ENCODE measurements at places on chromosomes 2 and 18.

DNA sequence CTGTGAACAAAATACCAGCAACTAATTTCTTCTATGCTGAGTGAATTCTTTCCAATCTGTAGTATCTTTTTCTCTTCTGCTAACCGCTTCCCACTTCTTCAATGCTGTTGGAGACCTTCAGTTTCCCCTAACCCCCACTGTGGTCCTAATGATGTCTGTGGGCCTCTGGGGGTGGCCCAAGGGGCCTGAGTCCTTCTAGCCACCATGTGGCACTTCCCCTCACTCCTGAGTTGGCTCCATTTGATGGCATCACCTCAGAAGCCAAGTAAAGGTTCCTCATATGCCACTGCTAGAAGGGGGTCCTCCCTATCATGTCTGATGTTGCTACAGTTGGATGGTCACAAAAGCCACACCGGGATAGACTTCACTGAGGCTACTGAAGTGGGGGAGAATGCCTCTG, 37.5 kb downstream of the ARHGAP25 start:
- DNase-seq = no peak

DNA sequence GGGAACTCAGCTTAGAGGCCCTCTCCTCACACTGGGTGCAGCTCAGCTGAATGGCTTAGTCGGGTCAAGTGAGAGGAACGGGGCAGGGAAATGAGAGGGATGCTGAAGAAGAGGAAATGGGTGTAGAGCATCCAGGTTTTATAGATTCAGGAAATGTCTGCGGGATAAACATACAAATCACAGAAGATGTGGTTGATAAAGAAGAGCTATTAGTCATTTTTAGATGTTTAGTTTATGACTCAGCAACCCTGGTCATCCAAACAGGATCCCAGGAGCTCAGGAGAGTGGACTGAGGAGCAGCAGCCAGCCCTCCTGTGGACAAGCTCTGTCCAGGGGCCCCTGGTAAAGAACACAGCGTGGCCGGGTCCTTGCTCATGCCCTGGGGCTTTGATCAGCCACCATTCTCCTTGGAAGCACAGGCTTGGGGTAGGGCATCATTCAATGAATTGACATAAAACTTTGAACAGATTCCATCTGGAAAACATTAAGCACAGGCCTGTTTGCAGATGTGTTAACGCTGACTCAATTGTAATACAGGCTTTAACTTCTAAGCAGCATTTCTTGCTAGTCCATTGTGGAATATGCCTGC, 83.0 kb downstream of the NPAS2 start:
- peak; percentile 94 for DNase-seq

GRCh38 chr2:120568089-120568974, 167.3 kb upstream of the GLI2 start:
- DNase-seq = peak; percentile 51

- DNase-seq = no peak
These were observed 82.6 kb downstream of the DNMT3A start for GRCh38 chr2:25258847-25259736.

DNA sequence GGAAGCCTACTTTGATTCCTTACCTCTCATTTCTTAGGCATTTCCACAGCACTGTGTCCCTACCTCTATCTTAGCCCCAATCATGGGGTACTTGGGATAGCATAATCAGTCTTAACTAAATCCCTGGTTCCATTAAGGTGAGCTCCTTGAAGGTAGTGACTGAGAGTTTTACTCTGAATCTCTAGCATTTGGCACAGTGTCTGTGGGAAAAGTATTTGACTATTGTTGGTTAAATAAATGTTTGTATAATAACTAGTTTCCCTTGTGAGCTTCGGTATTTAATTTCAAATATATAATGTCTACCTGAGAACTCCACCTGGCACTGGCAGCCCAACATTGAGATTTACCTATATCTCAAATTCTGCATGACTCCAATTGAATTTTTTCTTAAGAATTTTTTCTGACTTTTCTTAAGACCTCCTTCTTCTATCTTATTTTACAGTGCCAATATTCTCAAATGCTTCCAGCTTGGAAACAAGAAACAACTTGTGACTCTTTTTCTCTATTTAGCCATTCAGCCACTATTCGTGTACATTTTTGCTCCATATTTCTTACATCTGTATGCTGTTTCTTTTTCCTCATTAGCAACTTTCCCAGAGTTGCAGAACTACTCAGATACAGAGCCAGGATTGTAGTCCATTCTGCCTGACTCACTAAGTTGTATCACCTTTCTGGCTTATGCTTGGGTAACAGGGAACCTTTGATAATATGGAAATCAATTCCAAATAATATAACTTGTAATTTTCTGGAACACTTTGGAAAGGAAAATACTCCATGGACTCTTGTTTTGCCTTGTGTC, 214.0 kb upstream of the NT5C1B start:
- no peak for DNase-seq

All from choroid plexus epithelial cell (primary cell).